SK-MEL-5 (cell line): ENCODE measurements at places on chromosomes 2 and 18. TPM values are rescaled to one million over a fixed set of nuclear protein-coding genes. Genes with fewer than 3 reads are reported as not detected.

Gene NTSR2
- not detected in 2 replicates for total RNA-seq

Gene MEIS1
- 6.4 and 7.2 TPM in 2 replicates for total RNA-seq

Gene AQP12B
- not detected in 2 replicates for total RNA-seq

Gene UGT1A10
- not detected in 2 replicates for total RNA-seq

Gene GFPT1
- total RNA-seq, result 34.8 and 38.1 TPM in 2 replicates

Gene FZD7
- total RNA-seq, result 12.7 and 13.2 TPM in 2 replicates

Gene DHRS9
- total RNA-seq, result not detected in 2 replicates

Gene CRYGD
- total RNA-seq, result not detected in 2 replicates

Gene TMEFF2
- total RNA-seq, result 0.03 TPM in 1 of 2 replicates, not detected in the other

Gene AOX1
- total RNA-seq, result 0.29 and 0.61 TPM in 2 replicates

Gene RRM2
- 38.9 and 46.9 TPM in 2 replicates for total RNA-seq
